ENCODE measurements at places on chromosomes 16 and 17. TPM values are rescaled to one million over a fixed set of nuclear protein-coding genes. Genes with fewer than 3 reads are reported as not detected.

The RGS11 gene
- not detected for total RNA-seq

The CSH1 gene
- not detected for total RNA-seq

DNA sequence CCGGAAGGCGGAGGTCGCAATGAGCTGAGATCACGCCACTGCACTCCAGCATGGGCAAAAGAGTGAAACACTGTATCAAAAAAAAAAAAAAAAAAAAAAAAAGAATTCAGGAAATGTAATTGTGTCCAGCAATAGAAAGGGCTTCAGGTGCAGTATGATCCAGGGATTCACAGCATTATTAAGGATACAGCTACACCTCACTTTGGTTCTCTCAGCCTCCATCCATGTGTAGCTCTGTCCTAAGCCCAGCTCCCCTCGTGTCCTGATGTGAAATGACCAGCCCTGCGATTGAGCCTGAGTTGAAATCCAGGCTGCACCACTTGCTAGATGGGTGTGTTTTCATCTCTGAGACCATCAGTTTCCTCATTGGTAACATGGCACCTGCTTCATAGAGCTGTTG, 3.0 kb downstream of the SLC5A10 start:
- no peaks in the 10 kb centered on the region for H3K4me1 ChIP-seq
- no peak overlapping the region for H3K4me3 ChIP-seq
- H3K27ac ChIP-seq: no peak overlapping the region
- no peak for DNase-seq
- H3K36me3 ChIP-seq: no peaks in the 10 kb centered on the region
- H3K27me3 ChIP-seq: no peaks in the 10 kb centered on the region

DNA sequence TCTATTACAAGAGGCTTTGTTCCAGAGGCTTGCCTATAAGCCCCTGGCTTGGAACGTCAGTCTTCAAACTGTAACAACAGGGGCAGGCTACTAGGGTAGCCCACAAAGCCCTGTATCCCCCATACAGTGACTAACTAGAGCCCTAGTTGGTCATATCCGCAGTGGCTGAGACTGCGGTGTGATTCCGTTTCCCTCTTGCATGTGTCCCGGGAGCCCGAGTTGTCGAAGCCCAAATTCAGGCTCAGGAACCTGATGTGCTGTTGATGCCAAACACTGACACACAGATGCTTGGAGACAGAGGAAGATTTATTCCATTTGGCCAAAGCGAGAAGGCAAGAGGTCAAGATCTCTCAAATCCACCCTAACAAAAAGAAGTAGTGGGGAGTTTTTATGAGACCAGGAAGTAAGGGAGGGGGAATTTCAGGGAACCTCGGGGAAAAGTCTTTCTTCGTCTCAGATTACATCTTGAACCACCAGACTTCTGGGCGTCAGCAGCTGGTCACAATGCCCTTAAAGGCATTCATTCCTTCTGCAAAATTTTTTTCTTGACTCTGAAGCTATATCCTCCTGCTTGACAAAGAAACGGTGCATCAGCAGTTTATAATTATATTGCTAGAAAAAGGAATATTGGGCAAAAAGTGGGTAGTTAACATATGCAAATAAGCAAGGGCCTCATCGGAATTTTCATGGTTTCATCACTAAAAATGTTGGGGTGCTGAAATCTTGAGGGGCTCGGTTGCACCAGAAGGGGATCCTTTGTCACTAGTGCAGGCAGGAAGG, 879 bp downstream of the SLFN5 start:
- no peaks in the 10 kb centered on the region for H3K27me3 ChIP-seq
- peak overlapping the region; percentile 68 for H3K4me3 ChIP-seq
- no peak overlapping the region for H3K27ac ChIP-seq
- H3K4me1 ChIP-seq: peaks cover 26% of the 10 kb centered on the region

DNA sequence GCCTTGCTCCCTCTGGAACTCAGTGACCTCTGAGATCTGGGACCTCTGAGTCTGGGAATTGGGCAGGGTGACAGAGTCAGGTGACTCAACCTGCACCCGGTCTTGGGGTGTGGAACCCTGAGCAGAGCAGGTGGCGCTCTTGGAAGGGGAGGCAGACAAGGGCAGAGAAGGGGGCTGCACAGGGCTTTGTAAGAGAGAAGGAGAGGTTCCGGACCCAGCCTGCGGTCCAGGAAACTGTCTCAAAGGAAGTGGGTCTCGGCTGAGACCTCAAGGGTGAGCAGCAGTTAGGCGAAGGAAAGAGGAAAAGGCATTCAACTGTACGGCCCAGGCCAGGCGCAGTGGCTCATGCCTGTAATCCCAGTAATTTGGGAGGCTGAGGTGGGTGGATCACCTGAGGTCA, 10.0 kb upstream of the RIPOR1 start:
- peaks cover 66% of the 10 kb centered on the region for H3K4me1 ChIP-seq
- peak; percentile 37 for DNase-seq
- peak overlapping the region; percentile 93 for H3K27ac ChIP-seq
- H3K36me3 ChIP-seq: no peaks in the 10 kb centered on the region
- H3K27me3 ChIP-seq: no peaks in the 10 kb centered on the region

Measured in Karpas-422 (cell line).